Psoas muscle (tissue), 8 donors: ENCODE measurements at places on chromosomes 1 and 21.

DNA sequence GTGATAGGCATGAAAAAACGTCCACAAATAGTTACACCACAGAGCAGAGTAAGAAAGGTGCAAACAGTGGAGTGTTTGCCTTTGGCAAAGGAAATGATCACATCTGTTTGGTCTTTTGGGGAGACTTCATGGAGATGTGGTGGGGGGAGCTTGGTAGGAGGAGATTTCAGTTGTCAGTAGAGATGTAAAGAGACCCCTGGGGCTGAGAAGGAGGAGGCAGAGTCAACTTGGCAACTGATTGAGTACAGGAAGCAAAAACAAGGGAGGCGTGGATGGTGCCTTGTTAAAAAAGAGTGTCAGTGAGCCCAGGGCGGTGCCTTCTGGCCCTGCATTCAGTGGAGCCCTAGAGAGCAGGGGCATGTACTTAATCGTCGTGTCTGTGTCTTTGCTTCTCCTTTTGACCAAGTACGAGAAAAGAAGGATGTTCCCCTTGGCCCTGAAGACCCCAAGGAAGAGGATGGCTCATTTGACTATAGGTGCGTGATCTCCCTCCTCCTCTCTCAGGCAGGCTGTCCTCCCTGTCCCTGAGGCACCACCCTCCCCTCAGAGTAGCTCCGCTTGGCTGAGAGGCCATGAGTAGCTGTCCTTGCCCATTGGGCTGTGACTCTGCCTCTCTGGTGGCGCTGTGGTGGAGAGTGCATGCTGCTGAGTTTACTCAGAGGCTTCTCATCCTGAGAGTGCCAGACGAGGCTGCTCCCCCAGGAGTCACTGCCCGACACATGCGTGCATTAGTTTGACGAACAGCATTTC is 30.4 kb upstream of the CNTN2 start:
- no peak for DNase-seq

- DNase-seq, result no peak
Observed at GRCh38 chr1:194723067-194723466, 1536.7 kb upstream of the B3GALT2 start.

GRCh38 chr1:172254521-172255222 is 165.8 kb upstream of the C1orf105 start:
- DNase-seq, result no peak

DNA sequence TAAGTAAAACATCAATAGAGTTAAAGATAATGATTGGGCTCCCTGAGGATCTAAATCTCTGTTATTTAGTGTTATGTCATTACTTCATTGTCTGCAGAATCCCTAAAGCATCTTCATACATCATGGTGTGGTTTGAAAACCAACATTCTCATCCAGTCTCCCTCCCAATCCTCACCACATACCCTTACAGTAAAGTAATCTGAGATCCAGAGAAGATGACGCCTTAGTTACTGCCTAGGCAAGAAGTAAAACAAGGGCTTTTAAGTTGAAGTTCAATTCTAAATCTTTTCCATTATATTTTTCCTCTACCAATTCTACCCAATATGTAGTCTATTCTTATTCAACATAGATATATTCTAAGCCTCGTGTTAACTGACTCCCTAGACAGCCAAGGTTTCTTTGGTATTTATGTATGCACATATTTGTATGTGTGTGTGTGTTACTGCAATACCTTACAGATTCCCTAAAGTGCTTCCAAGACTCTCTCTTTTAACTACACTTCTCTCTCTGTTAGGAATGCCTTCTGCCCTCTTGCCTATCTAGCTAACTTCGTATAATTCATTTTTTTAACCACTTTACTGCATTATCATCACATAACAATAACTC is 17.3 kb downstream of the DPH5 start:
- DNase-seq, result no peak

DNA sequence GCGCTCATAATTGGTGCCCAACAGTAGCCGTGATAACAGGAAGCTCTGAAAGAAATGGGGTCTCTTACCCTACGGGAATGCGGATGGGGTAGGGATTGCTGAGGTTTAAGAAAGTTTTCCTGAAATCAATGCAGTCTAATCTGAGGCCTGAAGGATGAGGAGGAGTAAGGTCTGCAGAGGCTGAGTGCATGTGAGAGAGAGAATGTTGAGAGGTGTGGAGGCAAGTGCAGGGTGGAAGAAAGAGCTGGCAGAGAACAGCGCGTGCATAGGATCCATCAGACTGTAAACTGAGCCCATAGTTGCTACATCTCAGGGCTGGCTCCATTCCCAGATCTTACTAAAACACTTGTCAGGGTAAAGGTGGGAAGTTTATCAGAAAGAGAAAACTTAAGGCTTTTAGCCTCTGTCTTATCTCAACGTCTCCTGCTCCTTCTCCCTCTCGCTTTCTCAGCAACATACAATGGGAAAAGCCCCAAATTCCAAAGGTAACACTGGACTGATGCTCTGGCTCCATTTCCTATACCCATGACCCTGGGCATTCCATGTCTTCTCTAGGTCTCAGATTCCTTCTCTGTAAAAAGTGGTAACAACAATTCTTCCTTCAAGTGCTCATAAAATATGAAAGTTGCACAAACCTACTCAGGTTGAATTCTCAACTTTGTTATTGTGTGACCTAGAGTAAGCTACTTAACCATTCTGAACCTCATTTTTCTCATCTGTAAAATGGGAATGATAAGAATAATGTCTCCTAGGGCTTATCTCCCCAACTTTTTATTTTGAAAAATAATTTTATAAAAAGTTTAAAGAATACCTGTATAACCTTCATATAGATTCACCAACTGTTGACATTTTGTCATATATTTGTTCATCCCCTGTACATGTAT is 75.2 kb downstream of the SH3GLB1 start:
- DNase-seq, result no peak

GRCh38 chr1:52683367-52683940 is 14.7 kb downstream of the COA7 start:
- no peak for DNase-seq

DNA sequence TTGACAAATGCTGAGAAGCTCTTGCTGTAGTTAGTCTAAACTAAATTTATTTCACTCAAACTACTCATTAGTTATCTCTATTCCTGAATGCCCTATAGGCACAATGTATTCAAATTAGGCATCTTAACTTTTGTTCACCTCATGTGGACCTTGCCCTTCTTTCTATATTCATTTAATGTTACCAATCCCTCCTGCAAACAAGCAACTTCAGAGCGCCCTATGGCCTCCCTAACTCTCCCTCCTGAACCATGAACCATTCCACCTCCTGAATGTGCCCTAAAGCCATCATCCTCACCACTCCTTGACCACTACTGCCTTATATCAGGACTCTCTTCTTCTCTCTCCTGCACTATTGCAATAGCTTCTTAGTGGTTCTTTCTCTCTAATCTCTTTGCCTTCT is 34.8 kb upstream of the SAMD13 start:
- DNase-seq, result no peak

DNA sequence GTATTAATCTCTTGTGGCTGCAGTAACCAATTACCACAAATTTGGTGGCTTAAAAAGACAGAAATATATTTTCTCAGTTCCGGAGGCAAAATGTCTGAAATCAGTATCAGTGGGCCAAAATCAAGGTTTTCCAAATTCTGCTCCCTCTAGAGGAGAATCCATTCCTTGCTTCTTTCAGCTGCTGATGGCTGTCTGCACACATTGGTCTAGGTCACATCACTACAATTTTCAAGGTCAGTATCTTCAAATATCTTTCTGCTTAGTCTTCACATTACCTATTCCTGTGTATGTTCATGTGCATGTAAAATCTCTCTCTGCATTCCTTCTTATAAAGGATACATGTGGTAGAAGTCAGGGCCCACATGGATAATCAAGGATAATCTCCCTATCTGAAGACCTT is 999.4 kb downstream of the KCNT2 start:
- no peak for DNase-seq

DNA sequence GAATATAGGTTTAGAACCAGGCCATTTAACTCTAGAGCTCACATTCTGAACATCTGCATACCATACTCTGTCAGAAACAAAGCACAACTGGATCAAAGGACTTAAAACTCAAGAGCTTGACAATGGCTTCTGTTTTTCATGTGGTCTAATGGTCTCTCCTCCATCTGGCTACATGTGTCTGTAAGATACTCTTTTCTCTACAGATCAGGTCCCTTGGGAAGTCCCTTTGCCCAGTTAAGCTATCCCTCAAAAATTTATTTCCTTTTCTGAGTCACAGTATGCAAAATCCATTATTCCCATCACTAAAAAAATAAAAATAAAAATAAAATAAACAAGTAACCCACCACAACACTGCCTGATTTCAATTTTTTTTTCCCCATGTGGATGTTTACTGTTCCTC is 357.0 kb upstream of the PRMT6 start:
- DNase-seq, result no peak

DNA sequence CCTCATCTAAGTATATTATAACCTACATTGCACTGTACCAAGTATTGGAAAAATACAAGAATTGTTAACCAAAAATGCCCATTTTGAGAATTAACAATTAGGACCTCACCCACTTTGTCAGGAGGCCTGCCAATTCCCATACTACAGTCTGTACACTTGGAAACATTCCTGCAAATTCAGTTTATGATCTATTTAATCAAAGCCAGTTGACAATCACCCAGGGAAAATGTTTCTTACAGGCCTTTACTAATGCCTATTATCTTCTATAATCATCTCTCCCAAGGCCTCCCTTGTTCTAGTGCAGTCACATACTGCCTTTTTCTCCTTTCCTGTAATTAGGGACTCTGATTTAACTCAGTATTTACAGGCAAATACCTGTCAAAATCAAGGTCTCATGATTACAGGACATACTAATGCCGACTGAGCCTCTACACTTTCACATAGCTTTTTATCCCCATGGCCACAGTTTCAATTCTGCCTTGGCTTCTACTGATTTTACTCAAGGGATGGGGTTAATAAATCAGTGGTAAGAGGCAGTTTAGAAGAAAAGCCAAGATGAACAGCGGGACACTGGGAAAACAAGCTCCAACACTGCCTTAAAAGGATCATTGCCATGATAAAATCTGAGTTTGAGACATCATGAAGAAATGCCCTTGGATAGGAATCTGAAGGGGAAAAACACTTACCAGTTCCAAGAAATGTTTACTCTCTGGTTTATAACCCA is 338.7 kb downstream of the VAV3 start:
- no peak for DNase-seq

DNA sequence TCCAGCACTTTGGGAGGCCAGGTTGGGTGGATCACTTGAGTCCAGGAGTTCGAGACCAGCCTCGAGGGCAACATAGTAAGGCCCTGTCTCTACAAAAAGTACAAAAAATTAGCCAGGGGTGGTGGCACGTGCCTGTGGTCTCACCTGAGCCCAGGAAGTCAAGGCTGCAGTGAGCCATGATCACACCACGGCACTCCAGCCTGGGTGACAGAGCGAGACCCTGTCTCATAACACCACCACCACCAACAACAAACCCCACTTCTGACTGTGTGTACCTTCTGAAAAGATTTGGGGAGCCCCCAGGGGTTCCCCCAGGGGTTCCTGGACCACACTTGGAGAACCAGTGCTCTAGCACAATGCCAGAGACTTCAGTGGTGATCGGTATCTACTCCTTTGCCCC is 29.9 kb downstream of the NUAK2 start:
- DNase-seq, result no peak

GRCh38 chr21:23020969-23021368 is 2022.8 kb downstream of the NCAM2 start:
- no peak for DNase-seq

- no peak for DNase-seq
Observed at GRCh38 chr1:53145051-53145600, 2.7 kb upstream of the SLC1A7 start.

- DNase-seq, result peak; percentile 66
Observed at GRCh38 chr1:116574581-116575291, 3.9 kb upstream of the CD58 start.

- DNase-seq, result peak; percentile 91
Observed at GRCh38 chr1:94247138-94248094, 10.0 kb upstream of the ARHGAP29 start.

GRCh38 chr1:234684856-234685255 is 74.9 kb upstream of the IRF2BP2 start:
- peak; percentile 45 for DNase-seq

GRCh38 chr1:154334079-154335024 is 9.0 kb downstream of the ATP8B2 start:
- no peak for DNase-seq

DNA sequence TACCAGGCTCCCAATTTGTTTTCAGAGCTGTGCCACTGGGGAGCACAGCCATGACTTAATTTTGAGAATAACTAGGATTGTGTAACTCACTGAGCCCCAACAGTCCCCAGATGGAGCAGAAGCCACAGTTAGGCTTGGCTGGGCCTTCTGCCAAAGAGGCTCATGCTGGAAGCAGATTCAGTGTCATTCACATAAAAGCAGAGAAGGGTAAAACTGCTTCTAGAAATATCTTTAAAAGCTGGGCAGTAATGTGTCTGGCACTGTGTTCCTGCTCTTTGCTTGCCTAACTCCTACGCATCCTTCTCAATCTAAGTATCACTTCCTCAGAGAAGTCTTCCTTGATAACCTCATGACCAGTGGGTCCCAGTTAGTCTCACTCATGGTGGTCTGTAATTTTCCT is 20.3 kb downstream of the STK40 start:
- DNase-seq, result peak; percentile 84

DNA sequence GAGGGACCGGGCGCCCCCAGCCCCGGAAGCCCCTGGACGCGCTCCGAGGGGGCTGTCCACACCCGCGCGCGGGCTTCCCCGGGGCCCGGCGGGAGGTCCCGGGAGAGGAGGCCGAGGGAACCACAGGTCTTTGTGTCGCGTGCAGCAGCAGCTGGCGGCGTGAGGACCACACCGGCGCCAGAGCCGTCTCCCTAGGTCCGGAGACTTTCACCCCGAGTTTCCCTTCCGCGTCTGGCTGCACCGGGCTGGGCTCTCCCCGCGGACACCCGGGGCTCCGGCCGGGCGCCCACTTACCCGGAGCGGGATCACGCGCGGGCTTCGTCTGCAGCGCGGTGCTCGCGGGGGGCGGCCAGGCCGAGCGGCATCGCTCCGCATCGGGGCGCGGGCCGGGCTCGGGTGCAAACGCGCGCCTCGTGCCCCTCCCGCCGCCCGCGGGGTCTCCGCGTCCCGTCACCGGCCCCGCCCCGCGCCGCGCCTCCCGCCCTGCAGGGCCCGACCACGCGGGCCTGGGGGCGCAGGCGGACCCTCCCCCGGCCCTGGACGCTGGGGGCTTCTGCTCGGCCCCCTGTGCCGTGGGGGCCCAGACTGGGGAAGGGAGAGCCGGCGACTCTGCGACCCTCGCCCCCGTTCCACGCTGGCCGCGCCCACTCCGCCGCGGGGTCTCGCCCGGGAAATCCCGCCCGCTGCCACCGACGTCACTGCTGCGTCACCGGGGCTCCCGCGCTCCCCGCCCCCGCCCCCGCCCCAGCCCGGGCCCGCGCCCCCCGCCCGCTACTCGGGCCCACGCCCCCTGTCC is at the start of gene GNG4:
Gene GNG4, minus strand, starts transcription at position 417 of the 796 bp plus-strand sequence. CDS start 65,946 bp downstream, outside the sequence.
- no peak for DNase-seq

- no peak for DNase-seq
Observed at GRCh38 chr21:25396135-25396711, 211.1 kb downstream of the MRPL39 start.

GRCh38 chr1:181104042-181104789 is 15.7 kb downstream of the IER5 start:
- no peak for DNase-seq

GRCh38 chr21:45439161-45439872 is 34.4 kb downstream of the COL18A1 start:
- DNase-seq, result peak; percentile 92

- DNase-seq, result no peak
Observed at GRCh38 chr1:61230523-61230922, 148.2 kb downstream of the NFIA start.

GRCh38 chr1:236160540-236161127 is 18.3 kb downstream of the GPR137B start:
- no peak for DNase-seq
